ENCODE measurements at places on chromosomes 7 and 10.

DNA sequence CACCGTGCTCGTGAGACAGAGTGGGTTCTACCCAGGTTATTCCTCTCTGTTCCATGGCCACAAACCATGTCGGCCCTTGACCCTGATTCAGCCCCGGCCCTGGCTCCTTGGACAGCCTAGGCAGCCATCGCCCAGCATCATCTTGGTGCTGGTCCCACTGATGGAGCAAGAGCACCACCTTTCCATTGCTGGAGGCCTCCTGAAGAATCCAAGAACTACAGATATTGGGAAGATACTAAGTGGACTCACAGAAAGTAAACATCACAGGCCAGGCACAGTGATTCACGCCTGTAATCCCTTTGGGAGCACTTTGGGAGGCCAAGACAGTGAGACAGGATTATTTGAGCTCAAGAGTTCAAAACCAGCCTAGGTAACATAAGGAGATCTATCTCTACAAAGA lies 125.1 kb downstream of the NT5C2 start:
- no peak for DNase-seq

DNA sequence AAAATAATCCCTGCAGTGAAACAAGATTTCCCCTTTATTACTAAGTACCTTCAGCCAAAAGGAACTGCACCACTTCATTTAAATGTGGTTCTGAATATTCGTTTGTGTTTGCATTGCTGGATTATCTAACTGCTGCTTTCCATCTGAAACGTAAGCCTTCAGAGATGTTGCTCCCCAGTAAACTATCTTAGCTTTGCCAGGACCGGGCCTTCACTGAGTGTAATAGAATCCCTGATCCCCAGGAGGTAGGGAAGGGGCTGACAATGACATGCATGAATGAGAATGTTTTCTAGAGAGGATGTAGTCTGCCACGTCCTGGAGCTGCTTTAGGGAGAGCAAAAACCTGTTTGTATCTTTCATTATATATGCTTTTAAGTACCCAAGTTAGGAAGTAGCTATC lies 19.5 kb upstream of the INSYN2A start:
- peak; percentile 23 for DNase-seq

DNA sequence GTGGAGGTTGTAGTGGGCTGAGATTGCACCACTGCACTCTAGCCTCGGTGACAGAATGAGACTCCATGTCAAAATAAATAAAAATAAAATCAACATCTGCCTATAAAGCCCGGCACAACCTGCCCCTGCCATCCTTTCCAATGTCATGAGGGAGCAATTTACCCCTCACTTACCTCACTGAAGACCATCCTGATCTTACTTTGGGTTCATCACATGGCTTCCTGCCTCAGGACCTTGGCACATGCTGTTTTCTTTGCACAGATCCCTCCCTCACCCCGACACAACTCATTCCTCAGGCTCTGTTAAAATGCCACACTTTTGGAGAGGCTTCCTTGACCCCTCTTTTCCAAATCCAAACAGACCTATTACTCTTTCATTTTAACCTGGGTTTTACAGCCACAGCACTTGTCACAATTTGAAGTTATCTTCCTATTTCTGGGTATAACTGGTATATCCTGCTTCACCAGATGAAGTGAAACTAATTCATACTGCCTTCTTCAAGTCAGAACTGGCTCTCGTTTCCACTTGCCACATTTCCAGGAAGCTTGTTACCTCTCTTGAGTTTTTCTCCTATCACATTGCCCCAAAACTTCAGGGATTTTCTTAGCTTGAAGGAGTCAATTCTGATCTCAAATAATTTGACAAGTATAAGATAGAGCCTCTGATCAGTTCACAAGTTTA lies 69.3 kb upstream of the PARD3 start:
- no peak for DNase-seq

DNA sequence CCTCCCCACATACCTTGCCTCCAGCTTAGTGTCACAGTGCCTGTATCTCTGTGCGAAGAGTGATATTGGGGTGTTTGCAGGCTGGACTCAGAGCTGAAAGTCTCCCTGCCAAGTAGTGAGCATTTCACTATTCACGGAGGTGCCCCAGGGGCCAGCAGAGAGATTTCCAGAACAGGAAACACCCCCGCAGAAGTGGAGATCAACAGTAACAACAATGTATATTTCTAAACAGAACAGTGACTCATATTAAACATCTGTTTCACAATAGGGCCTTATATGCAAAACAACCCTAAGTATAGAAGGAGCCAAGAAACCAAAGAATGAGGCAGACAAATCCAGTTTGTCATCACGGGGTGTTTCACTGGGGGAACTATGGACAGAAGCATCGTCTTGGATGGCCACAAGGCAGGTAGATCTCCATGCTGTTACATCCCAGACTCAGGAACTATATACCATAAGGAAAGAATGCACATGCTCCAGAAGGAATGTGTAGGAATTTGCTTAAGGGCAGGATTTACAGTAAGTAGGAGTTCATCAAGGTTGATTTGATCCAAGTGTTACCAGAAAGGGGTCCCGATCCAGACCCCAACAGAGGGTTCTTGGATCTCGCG lies 29.3 kb upstream of the CCL24 start:
- DNase-seq, result peak; percentile 85

DNA sequence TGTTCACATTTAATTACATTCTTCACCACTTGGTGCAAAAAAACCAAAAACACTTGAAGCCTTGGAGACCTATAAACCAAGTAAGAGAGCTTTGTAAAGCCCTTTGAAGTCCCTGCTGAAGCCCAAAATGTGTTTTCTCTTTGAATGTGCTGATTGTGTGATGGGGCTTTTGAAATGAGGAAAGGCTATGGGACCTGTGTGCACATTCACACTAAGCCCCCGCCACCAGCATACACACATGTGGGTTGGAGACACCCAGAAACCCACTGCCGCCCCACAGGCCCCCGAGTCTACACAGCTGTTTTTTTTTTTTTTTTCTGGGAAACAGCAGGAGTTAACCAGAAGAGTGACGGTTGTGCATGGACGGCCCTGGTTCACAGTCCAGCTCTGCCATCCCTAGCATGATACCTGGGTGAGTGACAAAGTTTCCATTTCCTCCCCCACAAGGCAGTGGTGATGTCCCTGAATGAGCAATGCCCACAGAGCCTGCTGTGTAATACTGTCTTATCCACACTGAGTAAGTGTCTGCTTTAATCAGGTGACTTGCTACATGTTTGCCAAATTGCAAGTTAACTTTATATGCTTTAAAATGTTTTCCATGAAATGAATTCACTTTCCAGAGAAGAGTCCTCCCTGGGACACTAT lies 154.6 kb upstream of the GDF10 start:
- no peak for DNase-seq

- DNase-seq, result no peak
Measured at GRCh38 chr10:127278001-127278400, 81.6 kb upstream of the INSYN2A start.

All from A673 (cell line).